ENCODE measurements at places on chromosomes 4 and X. TPM values are rescaled to one million over a fixed set of nuclear protein-coding genes. Genes with fewer than 3 reads are reported as not detected.

The PAK3 gene
- 0.30 TPM for total RNA-seq

The COX7B2 gene
- not detected for total RNA-seq

The CXCL9 gene
- total RNA-seq = 0.14 TPM

The SASH3 gene
- 115 TPM for total RNA-seq

The TLR3 gene
- not detected for total RNA-seq

The TRIM60 gene
- total RNA-seq = not detected

The SPANXA1 gene
- not detected for total RNA-seq

The NPY5R gene
- not detected for total RNA-seq

The EDA2R gene
- total RNA-seq = 2.7 TPM

The TEX11 gene
- total RNA-seq = not detected

DNA sequence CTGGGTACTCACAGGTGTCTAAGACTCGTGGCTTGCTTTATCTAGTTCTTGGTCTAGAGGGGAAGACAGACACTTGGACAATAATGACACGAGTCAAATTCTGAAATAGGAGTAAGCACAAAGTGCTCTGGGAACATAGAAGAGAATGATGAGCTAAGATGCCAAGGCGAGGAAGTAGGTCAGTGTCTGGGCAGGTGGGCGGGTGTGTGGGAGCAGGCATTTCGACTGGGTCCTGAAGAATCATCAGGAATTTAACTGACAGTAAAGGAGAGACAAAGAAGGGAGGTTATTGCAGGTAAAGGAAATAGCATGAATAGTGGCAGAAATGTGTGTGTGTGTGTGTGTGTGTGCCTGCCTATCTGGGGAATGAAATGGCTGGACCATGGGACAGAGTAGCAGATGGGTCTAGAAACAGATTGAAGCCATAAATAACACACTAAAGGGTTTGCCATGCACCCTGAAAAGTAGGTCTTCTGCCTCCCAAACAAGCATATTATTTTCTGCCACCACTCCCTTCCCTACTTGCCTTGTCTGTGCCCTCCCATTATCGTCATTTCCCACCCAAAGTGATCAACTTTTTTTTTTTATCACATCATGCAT is 58.4 kb upstream of the SLC25A43 start:
- H3K27ac ChIP-seq = no peak overlapping the region
- H3K4me1 ChIP-seq = no peaks in the 10 kb centered on the region
- no peak for DNase-seq
- H3K4me3 ChIP-seq = no peak overlapping the region

DNA sequence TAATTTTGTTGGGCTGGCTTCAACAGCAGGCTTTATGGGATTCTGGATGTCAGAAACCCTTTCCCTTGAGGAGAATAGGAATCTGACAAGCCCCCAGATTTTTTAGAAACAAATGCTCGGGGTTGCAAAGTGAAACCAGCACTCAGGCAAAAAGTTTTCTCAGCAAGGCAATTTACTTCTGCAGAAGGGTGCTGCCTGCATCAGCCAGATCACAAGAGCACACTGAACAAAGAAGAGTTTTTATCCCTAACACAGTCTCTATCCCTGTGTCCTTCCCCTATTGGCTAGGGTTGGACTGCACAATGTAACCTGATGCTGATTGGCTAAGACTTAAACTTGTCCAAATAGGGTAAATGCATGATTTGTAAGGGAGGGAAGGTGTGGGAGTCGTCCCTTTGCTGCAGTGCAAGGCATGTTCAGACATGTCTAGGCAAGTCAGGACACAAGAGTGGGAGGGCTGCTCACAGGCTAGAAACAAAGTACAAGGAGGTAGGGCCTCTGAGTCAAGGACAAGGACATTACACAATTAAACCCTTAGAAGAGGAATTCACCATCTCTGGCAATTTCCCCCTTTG is 175.8 kb downstream of the CCNG2 start:
- no peak for DNase-seq
- H3K27ac ChIP-seq = no peak overlapping the region
- H3K36me3 ChIP-seq = no peaks in the 10 kb centered on the region

DNA sequence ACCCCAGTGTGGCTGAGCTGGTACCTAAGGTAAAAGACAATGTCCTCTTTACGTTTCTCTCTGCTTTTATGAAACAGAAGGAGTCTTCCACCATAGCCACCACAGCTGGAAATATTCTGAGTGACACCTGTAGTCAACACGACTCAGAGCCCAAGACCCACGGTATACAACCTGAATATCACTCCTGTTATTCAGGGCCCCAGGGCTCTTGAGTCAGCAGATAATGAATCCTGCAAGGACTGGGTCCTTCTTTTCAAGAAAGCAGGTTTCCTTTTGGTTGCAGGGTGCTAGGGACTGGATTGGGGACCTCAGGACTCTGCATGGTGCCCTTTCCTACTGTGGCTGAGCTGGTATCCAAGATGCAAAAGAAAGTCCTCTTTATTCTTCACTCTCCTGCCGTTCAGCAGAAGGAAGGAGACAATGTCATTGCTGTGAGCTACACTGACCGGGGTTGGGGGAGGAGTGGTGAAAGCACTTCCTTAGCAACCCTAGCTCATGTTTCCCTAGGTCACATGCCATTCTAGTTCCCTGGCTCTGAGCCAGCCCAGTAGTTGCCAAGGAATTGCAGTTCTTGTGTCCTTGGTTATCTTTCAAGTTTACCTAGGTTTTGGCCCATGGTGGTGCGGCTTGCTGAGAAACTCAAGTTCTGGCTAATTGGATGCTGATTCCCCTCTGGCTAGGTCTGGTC is 23.7 kb upstream of the UNC5C start:
- peaks cover 1% of the 10 kb centered on the region for H3K27me3 ChIP-seq
- no peaks in the 10 kb centered on the region for H3K36me3 ChIP-seq
- no peak overlapping the region for H3K4me3 ChIP-seq
- no peak overlapping the region for H3K27ac ChIP-seq
- no peaks in the 10 kb centered on the region for H3K4me1 ChIP-seq

DNA sequence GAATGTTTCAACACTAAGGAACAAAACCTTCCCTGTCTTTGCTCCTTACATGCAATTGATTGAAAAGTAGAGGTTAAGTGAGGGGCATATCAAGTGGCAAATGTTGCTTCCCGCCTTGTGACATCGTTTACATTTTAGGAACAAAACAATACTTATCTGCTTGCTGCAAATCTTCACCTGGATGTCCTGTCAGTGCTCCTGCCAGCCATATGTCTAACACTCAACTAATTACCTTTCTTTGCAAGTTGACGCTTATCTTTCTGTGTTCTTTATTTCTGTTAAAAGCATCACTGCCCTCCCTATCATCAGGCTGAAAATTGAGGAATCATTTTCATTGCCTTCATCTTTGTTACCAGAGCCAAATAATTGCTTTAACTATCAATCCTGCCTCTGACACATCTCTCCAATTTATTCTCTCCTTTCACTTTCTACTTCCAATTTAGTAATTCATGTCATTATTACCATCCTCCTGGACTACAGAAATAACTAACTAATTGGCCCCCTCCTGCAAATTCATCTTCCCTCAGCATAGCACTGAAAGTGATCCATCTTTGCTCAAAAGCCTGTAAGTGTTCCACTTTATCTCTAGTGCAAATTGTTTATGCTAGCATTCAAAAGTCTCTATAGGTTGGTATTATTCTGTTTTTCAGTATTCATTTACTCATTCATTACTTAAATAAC is 298.7 kb upstream of the ATOH1 start:
- no peak for DNase-seq
- no peaks in the 10 kb centered on the region for H3K27me3 ChIP-seq
- no peaks in the 10 kb centered on the region for H3K4me1 ChIP-seq
- H3K36me3 ChIP-seq = no peaks in the 10 kb centered on the region

- no peaks in the 10 kb centered on the region for H3K36me3 ChIP-seq
- H3K4me3 ChIP-seq = no peak overlapping the region
- no peak for DNase-seq
- H3K27me3 ChIP-seq = peaks cover 20% of the 10 kb centered on the region
- H3K27ac ChIP-seq = no peak overlapping the region
- peaks cover 6% of the 10 kb centered on the region for H3K4me1 ChIP-seq
These were observed 99.9 kb upstream of the RAPGEF2 start for GRCh38 chr4:159002950-159003349.

DNA sequence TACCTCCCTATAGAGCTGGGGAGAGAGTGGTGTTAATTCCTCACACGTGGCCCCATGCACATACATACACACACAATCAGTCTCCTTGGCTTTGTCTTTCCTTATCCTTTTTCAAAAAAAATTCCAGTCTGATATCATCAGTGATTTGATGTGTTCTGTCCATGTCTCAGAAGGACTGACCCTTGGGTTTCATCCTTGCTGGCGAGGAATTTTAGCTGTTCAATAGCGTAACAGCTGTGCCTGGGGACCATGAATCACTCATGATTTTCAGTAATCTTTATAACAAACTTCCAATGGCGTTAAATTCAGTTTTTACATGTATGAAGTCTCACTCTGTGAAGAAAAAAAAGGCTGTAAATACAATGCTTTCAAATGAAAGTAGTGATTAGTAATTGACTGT is 204.6 kb downstream of the RBMX2 start:
- H3K27me3 ChIP-seq = peaks cover 4% of the 10 kb centered on the region
- no peak for DNase-seq
- no peak overlapping the region for H3K4me3 ChIP-seq
- no peak overlapping the region for H3K27ac ChIP-seq

DNA sequence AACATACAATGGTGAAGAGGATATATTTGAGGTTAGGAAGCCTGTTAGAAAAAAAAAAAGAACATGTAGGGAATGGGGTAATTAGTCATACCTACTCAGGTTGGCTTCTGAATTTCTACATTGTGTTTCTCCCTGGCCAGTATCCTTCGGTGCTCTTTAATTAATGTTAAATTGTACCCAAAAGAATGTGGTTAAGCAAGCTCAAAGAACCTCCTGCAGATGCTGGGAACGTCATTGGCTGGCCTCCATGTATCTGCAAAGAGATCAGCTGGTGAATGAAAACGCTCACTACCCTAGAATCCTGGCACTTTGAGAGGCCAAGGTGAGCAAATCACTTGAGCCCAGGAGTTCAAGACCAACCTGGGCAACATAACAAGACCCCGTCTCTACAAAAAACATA is 942.3 kb upstream of the PRKX start:
- no peak overlapping the region for H3K27ac ChIP-seq
- H3K4me1 ChIP-seq = no peaks in the 10 kb centered on the region
- no peaks in the 10 kb centered on the region for H3K27me3 ChIP-seq
- H3K36me3 ChIP-seq = no peaks in the 10 kb centered on the region

GRCh38 chr4:31585503-31585902 is 865.3 kb downstream of the PCDH7 start:
- H3K4me3 ChIP-seq = no peak overlapping the region
- DNase-seq = no peak
- H3K36me3 ChIP-seq = no peaks in the 10 kb centered on the region
- no peaks in the 10 kb centered on the region for H3K4me1 ChIP-seq
- no peaks in the 10 kb centered on the region for H3K27me3 ChIP-seq
- no peak overlapping the region for H3K27ac ChIP-seq

- DNase-seq = no peak
These were observed 408.4 kb upstream of the EMCN start for GRCh38 chr4:100926039-100926717.

GRCh38 chrX:129058405-129058804 is 464.9 kb downstream of the SMARCA1 start:
- no peaks in the 10 kb centered on the region for H3K36me3 ChIP-seq
- no peak for DNase-seq
- H3K4me3 ChIP-seq = no peak overlapping the region
- H3K27me3 ChIP-seq = no peaks in the 10 kb centered on the region
- H3K27ac ChIP-seq = no peak overlapping the region

DNA sequence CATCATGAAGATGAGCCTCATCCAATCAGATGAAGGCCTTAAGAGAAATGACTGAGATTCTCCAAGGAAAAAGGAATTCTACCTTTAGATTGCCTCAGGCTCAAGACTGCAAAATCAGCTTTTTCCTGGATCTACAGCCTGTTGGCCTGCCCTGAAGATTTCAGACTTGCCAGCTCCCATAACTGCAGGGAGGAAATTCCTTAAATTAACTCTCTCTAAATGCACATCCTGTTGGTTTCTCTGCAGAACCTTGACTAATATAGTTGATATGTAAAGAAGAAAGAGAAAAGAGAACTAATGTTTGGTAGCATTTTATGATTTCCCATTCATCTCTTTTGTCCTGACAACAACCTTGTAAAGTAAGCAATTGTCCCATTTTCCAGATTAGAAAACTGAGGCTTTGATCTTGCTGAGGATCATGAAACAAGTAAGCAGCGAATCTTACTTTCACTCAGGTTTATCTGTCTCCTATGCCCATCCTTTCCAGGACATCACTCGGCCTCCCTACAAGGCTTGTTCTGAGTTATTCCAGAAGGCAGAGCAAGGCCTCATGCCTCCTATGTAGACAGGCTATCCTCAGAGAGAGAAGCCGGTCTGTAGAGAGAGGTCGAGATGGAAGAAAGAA is 115.0 kb upstream of the LDB2 start:
- no peak for DNase-seq
- H3K27me3 ChIP-seq = no peaks in the 10 kb centered on the region
- no peak overlapping the region for H3K27ac ChIP-seq

DNA sequence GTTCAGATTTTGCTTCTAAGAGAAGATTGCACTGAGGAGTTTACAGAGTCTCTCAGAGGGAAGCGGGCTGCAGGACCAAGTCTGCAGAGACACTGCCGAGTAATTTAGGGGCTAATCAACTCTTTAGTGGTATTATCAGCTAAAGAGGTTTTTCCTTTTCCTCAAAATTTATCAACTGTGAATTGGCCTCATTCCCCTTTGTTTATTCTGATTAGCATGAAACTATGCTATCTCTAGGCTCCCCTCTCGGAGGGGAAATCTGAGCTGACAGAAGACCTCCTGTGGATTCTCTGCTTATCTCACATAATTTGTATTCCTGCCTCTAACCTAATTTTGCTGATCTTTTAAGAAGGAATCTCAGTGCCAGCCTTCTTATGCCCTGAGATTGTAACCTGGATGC is 201.0 kb downstream of the DCTD start:
- no peaks in the 10 kb centered on the region for H3K4me1 ChIP-seq
- H3K27ac ChIP-seq = no peak overlapping the region
- no peak overlapping the region for H3K4me3 ChIP-seq
- peaks cover 2% of the 10 kb centered on the region for H3K27me3 ChIP-seq
- DNase-seq = no peak
- H3K36me3 ChIP-seq = no peaks in the 10 kb centered on the region

DNA sequence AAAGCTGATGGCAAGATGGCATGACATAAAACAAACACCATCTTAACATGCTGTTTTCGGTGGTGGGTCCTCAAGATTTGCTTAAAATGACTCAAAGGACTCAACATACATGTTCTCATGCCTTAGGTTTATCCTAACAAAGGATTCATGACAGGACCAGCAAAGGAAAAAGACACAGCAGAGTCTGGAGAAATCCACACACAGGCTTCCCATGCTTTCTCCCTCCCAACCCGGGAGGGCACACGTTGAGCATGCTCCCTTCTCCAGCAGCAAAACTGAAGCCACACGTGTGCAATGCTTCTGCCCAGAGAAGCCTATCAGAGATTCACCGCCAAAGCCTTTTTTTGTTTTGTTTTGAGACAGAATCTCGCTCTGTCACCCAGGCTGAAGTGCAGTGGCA is 39.9 kb downstream of the SAT1 start:
- no peaks in the 10 kb centered on the region for H3K36me3 ChIP-seq
- no peaks in the 10 kb centered on the region for H3K27me3 ChIP-seq
- H3K27ac ChIP-seq = no peak overlapping the region
- DNase-seq = no peak
- no peak overlapping the region for H3K4me3 ChIP-seq

GRCh38 chr4:3285558-3286334 is 7.1 kb upstream of the RGS12 start:
- H3K4me1 ChIP-seq = no peaks in the 10 kb centered on the region
- H3K36me3 ChIP-seq = no peaks in the 10 kb centered on the region
- peaks cover 20% of the 10 kb centered on the region for H3K27me3 ChIP-seq
